MCF 10A (cell line): ENCODE measurements at places on chromosomes 4 and X. TPM values are rescaled to one million over a fixed set of nuclear protein-coding genes. Genes with fewer than 3 reads are reported as not detected.

MAML3 gene
- total RNA-seq: 0.89 and 1.7 TPM in 2 replicates

MAGEA12 gene
- not detected in 2 replicates for total RNA-seq

PABPC1L2B gene
- total RNA-seq: not detected in 2 replicates

MAP9 gene
- total RNA-seq: 13.2 and 14.2 TPM in 2 replicates

NWD2 gene
- total RNA-seq: not detected in 2 replicates

DUSP9 gene
- not detected in 2 replicates for total RNA-seq

ESX1 gene
- not detected in 2 replicates for total RNA-seq

DUSP21 gene
- not detected in 2 replicates for total RNA-seq

ARSJ gene
- 36.2 and 50.7 TPM in 2 replicates for total RNA-seq

PPA2 gene
- total RNA-seq: 116 and 165 TPM in 2 replicates

GPR82 gene
- not detected in 2 replicates for total RNA-seq

MMAA gene
- 9.5 and 9.7 TPM in 2 replicates for total RNA-seq

CSAG3 gene
- total RNA-seq: not detected in 2 replicates

RPS6KA6 gene
- not detected in 2 replicates for total RNA-seq

MAGEA2B gene
- not detected in 2 replicates for total RNA-seq

TENM3 gene
- total RNA-seq: 34.1 and 44.4 TPM in 2 replicates

CAPN6 gene
- 0.37 TPM in 1 of 2 replicates, not detected in the other for total RNA-seq

TEX28 gene
- total RNA-seq: not detected in 2 replicates

RIBC1 gene
- total RNA-seq: 0.82 and 1.0 TPM in 2 replicates

CT45A5 gene
- not detected in 2 replicates for total RNA-seq

TGIF2LX gene
- not detected in 2 replicates for total RNA-seq

PCDH11X gene
- total RNA-seq: 0.05 TPM in 1 of 2 replicates, not detected in the other

P2RY4 gene
- total RNA-seq: 0.20 TPM in 1 of 2 replicates, not detected in the other

ARX gene
- total RNA-seq: 0.10 TPM in 1 of 2 replicates, not detected in the other

VCX2 gene
- total RNA-seq: not detected in 2 replicates

SLC9B1 gene
- 0.77 and 0.86 TPM in 2 replicates for total RNA-seq

TLR2 gene
- 0.23 and 0.49 TPM in 2 replicates for total RNA-seq

ARR3 gene
- not detected in 2 replicates for total RNA-seq

GABRE gene
- total RNA-seq: 12.9 and 19.3 TPM in 2 replicates

SYP gene
- total RNA-seq: 0.75 and 0.79 TPM in 2 replicates

SPANXN5 gene
- not detected in 2 replicates for total RNA-seq

NR3C2 gene
- total RNA-seq: 0.21 and 0.34 TPM in 2 replicates

WNK3 gene
- total RNA-seq: not detected in 2 replicates

RAB41 gene
- not detected in 2 replicates for total RNA-seq

TCEAL7 gene
- not detected in 2 replicates for total RNA-seq

ADH1A gene
- total RNA-seq: 0.21 TPM in 1 of 2 replicates, not detected in the other

CT83 gene
- total RNA-seq: not detected in 2 replicates

EXOC1L gene
- total RNA-seq: not detected in 2 replicates

GJB1 gene
- not detected in 2 replicates for total RNA-seq

UGT2B7 gene
- not detected in 2 replicates for total RNA-seq

AKAP4 gene
- not detected in 2 replicates for total RNA-seq

ERCC6L gene
- total RNA-seq: 1.0 and 1.8 TPM in 2 replicates

TMEM164 gene
- total RNA-seq: 39.2 and 39.4 TPM in 2 replicates

SYTL4 gene
- 1.9 and 2.1 TPM in 2 replicates for total RNA-seq

CYP4V2 gene
- 22.1 and 30.2 TPM in 2 replicates for total RNA-seq
